Renal pelvis (tissue), 12 donors: ENCODE measurements at places on chromosomes 3 and 15. TPM values are rescaled to one million over a fixed set of nuclear protein-coding genes. Genes with fewer than 3 reads are reported as not detected.

CILP gene
- polyA plus RNA-seq: 3.2 TPM

GATA2 gene
- polyA plus RNA-seq: 46.3 TPM

LRRC2 gene
- polyA plus RNA-seq: 2.9 TPM

ZNF80 gene
- polyA plus RNA-seq: 0.13 TPM

GREM1 gene
- 0.58 TPM for polyA plus RNA-seq

SLCO2A1 gene
- 20.1 TPM for polyA plus RNA-seq

TRH gene
- polyA plus RNA-seq: 0.47 TPM

ADCY5 gene
- polyA plus RNA-seq: 11.2 TPM

PLSCR2 gene
- polyA plus RNA-seq: 1.2 TPM
